Endodermal cell (in vitro differentiated cells): ENCODE measurements at places on chromosomes 5 and 9.

DNA sequence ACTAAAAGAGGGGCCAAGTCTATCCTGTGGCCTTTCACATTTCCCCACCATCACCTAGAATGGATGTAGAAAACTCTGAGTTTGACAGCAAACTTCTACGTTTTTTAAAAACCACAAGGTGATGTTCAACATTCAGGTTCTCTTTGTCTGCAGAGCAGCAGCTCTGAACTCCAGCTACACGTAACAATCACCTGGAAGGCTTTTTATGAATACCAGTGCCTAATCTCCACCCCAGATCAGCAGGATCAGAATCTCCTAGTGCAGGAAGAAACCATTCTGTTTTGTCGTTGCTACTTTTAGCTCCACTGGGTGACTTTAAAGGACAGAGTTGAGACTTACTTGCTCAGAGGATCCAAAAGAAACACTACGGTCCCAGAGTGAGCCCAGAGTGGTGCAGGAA, 44.3 kb downstream of the EPB41L4A start:
- no peaks in the 10 kb centered on the region for H3K27me3 ChIP-seq
- no peaks in the 10 kb centered on the region for H3K36me3 ChIP-seq
- H3K27ac ChIP-seq, result no peak overlapping the region
- no peaks in the 10 kb centered on the region for H3K4me1 ChIP-seq
- no peak for DNase-seq

DNA sequence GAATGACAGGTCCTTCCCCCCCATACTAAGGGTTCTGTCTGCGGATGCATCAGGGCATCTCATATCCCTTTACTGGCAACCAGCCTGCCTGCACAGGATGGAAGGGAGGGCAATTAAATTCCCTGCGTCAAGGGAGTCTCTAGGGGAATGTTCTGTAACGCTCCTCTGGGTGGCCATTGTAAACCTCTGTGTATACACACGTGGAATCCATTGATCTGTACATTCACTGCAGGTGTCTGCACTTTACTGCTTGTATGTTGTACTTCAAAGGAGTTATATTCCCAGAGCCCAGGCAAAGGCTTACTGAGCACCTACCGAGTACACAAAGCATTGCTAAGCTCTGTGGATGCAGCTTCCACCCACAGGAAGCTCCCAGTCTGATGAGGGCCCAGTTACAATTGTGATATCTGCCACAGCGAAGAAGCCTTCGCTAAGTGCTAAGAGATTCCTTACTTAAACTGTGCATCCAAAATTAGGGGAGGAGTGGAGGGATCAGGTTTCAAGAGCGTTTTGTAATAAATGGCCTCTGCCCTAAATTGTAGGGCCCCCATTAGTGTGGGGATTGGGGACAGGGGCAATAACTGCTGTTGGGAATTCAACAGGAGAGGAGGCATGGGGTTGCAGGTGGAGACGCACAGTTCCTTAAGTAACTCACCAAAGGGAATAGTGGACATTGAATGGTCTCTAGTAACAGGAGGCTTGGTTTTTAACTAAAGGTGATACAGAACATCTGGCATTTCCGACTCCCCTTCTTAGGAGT, 1.5 kb upstream of the RETREG1 start:
- peaks cover 49% of the 10 kb centered on the region for H3K27me3 ChIP-seq
- H3K4me3 ChIP-seq, result no peak overlapping the region
- H3K27ac ChIP-seq, result no peak overlapping the region
- H3K4me1 ChIP-seq, result no peaks in the 10 kb centered on the region
- peak; percentile 43 for DNase-seq

DNA sequence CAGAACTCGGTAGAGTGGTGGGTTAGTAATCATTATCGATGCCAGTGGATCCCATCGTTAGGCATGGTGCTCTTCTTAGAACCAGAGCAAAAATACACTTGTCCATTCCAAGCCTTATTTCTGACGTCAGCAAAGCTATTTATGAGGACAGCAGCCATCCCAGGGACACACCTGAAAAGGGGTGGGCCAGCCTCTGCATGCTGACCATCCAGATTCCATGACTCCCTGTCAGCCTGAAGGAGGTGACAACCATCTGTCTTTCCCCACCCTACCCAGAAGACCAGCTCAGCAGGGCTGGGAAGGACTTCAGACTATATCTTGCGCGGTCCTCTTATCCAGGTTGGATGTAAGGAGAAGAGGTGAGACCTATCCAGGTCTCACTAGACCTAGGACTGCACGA, 5.7 kb upstream of the NIPAL4 start:
- H3K36me3 ChIP-seq, result no peaks in the 10 kb centered on the region
- peaks cover 14% of the 10 kb centered on the region for H3K27me3 ChIP-seq
- no peak overlapping the region for H3K4me3 ChIP-seq
- DNase-seq, result no peak
- no peaks in the 10 kb centered on the region for H3K4me1 ChIP-seq

- no peaks in the 10 kb centered on the region for H3K36me3 ChIP-seq
- H3K27ac ChIP-seq, result no peak overlapping the region
- no peak overlapping the region for H3K4me3 ChIP-seq
- H3K27me3 ChIP-seq, result no peaks in the 10 kb centered on the region
Observed at GRCh38 chr9:14272927-14273528, 40.9 kb downstream of the NFIB start.

GRCh38 chr5:77709993-77710685, 66.0 kb downstream of the TBCA start:
- peaks cover 56% of the 10 kb centered on the region for H3K36me3 ChIP-seq
- no peak for DNase-seq
- H3K4me3 ChIP-seq, result no peak overlapping the region
- no peaks in the 10 kb centered on the region for H3K27me3 ChIP-seq

- H3K27ac ChIP-seq, result no peak overlapping the region
- H3K4me3 ChIP-seq, result no peak overlapping the region
- H3K36me3 ChIP-seq, result no peaks in the 10 kb centered on the region
- H3K27me3 ChIP-seq, result no peaks in the 10 kb centered on the region
- no peak for DNase-seq
- peaks cover 3% of the 10 kb centered on the region for H3K4me1 ChIP-seq
Observed at GRCh38 chr9:129733632-129733953, 19.2 kb downstream of the PTGES start.

- no peak overlapping the region for H3K4me3 ChIP-seq
- no peak for DNase-seq
- H3K27me3 ChIP-seq, result no peaks in the 10 kb centered on the region
- no peaks in the 10 kb centered on the region for H3K36me3 ChIP-seq
- H3K4me1 ChIP-seq, result no peaks in the 10 kb centered on the region
Observed at GRCh38 chr5:142057697-142058056, 44.9 kb upstream of the GNPDA1 start.

GRCh38 chr5:570886-571285, 41.3 kb upstream of the CEP72 start:
- H3K4me1 ChIP-seq, result no peaks in the 10 kb centered on the region
- H3K4me3 ChIP-seq, result no peak overlapping the region
- H3K27ac ChIP-seq, result no peak overlapping the region
- no peaks in the 10 kb centered on the region for H3K36me3 ChIP-seq
- peaks cover 5% of the 10 kb centered on the region for H3K27me3 ChIP-seq
